ENCODE measurements at places on chromosomes 4 and X.

DNA sequence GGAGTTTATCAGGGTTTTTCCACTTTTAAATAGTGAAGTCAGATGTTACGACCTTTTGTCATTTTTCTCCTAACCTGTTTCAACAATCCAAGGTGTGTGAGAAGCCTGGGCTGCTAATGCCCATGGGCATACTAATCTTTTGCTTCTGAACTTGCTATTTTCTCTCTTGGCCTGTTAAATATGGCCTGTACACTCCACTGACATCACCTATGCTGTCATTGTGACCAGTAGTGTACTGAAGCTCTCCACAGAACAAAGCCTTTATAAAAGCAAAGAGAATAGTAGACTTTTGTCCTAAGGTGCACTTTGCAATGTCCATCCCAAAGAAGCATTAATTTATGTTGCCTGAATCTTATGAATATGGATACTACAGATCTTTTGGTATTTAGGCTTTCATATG is 1490.5 kb downstream of the STIM2 start:
- DNase-seq = no peak

DNA sequence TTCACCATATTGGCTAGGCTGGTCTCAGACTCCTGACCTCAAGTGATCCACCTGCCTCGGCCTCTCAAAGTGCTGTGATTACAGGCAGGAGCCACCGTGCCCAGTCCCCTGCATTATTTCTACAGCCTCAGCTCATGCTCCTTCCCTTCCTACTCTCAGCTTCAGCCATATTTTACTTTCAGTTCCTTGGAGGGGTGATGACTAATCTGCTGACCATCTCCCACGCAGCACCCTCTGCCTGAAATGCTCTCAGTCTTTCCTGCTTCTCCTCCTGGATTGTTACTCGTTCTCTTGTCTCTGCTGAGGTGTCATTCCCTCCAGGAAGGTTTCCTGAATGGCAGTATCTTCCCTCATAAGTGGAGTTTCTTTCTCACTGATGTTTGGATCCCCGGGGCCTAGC is 63.3 kb downstream of the MOSPD2 start:
- no peak for DNase-seq

- no peak for DNase-seq
Observed at GRCh38 chr4:122903766-122904288, 18.6 kb downstream of the NUDT6 start.

GRCh38 chrX:23851544-23851943 is 56.2 kb downstream of the APOO start:
- DNase-seq = no peak

- no peak for DNase-seq
Observed at GRCh38 chrX:132375941-132376340, 112.9 kb downstream of the MBNL3 start.

- DNase-seq = no peak
Observed at GRCh38 chr4:67087897-67088296, 457.4 kb downstream of the CENPC start.

DNA sequence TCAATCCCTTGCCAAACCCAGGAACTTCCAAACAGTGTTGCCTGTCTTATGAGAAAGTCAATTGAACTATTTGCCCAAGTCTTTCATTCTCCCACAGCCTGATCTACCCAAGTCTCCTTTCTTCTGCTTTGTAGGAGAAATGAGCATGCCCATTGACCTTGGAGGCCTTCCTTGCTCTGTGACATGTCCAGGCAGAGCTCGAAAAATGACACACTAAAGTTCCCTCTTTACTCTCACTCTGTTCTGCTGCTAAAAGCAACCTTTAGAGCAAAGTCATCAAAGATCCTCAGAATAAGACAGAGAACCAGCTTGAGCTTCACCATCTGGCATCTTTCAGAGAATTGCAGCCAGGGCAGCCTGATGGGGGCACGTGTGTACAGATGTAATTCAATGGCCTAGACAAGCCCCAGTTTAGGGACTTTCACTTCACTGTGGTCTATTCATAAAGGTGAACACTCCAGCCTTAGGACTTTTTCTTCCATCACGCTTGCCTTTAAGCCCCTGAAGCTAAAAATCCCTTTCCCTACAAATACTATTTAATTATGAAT is 136.4 kb downstream of the AMELX start:
- no peak for DNase-seq

DNA sequence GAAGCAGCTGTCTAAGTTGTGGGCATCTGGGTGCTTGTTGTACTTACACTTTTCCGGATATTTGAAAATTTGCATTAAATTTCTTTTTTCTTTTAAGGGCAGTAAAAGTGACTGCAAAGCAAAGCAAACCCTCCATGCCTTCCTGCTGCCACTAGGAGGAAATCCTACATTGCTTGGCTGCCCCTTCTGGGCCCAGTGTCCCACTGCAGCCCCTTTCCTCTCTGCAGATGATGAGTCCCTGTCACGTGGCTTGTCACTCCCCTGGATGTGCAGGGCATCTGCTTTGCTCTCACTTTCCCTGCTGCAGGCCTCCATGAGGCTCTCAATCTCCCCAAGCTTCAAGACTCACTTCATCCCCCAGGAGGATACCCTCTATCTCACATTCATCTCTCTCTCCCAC is 12.7 kb downstream of the TSR2 start:
- DNase-seq = no peak

- no peak for DNase-seq
Observed at GRCh38 chr4:94595880-94596483, 144.2 kb downstream of the PDLIM5 start.

GRCh38 chr4:139904406-139904805 is 238.8 kb downstream of the MGST2 start:
- DNase-seq = no peak

DNA sequence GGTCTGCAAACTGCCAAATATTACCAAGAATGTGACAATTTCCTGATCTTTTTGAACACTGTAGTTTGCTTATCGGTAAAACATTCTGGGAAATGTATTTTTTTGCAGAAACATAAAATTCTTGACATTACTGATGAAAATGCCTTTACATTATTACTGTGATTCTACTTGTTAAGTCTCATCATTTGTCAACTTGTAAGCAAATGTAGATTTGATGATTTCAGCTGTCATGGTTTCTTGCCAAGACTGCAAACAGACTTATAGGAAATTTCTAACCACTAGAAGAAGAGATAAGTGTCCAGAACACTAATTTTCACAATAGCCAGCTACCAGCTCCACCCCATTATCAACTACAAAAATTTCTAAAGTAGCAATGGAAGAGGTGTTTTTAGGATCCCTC is 560.4 kb downstream of the STPG2 start:
- no peak for DNase-seq

DNA sequence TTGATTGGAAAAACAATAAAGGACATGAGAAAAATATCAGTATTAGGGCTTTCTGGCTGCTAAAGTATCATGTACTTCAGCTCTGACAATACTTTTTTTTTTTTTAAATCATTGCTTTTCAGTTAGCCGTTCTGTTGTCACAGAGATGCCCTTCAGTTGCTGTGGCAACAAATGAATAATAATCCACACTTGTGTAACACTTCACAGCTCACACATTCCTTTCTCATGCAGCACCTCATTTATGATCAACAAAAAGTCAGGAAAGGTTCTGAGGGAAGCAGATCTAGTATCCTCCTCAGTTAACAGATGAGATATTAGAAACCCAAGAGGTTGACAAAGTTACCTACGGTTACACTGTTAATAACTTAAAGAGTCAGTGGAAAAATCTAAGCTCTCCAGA is 444.2 kb upstream of the SLIT2 start:
- no peak for DNase-seq

DNA sequence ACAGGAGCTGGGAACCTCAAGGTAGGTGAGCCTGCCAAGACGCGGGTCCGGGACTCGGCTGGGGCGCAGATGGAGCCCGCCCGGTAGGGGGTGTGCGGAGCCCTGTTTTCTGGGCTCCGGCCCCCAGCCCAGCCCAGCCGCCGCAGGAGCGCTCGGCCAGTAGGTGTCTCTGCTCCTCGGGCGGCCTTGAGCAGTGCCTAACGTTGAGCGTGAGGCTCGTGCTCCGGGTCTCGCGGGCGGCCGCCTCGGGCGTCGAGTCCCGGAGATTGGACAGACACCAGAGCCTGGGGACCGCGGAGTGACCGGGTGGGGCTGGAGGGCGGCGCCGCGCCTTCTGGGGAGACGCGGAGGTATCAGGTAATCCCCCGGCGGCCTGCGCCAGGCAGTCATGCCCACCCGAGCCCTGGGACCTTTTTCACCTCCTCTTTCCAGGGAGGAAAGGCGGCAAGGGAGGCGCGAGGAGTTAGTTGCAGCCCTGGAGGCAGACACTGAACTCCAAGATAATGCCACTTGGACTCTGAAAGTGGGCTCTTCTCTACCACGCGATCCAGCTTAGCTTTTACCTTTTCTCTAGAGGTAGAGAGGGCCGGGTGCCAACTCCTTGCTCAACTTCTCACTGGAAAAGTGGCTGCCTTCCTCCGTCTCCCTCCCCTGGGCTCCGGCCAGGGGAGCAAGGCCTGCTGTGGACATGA is 14.5 kb upstream of the FGG start:
- peak; percentile 73 for DNase-seq

GRCh38 chr4:25666031-25666630 is 10.5 kb downstream of the SLC34A2 start:
- no peak for DNase-seq

GRCh38 chr4:954211-955020 is 19.0 kb downstream of the DGKQ start:
- DNase-seq = peak; percentile 41

- no peak for DNase-seq
Observed at GRCh38 chr4:54513204-54513603, 144.6 kb upstream of the KIT start.

DNA sequence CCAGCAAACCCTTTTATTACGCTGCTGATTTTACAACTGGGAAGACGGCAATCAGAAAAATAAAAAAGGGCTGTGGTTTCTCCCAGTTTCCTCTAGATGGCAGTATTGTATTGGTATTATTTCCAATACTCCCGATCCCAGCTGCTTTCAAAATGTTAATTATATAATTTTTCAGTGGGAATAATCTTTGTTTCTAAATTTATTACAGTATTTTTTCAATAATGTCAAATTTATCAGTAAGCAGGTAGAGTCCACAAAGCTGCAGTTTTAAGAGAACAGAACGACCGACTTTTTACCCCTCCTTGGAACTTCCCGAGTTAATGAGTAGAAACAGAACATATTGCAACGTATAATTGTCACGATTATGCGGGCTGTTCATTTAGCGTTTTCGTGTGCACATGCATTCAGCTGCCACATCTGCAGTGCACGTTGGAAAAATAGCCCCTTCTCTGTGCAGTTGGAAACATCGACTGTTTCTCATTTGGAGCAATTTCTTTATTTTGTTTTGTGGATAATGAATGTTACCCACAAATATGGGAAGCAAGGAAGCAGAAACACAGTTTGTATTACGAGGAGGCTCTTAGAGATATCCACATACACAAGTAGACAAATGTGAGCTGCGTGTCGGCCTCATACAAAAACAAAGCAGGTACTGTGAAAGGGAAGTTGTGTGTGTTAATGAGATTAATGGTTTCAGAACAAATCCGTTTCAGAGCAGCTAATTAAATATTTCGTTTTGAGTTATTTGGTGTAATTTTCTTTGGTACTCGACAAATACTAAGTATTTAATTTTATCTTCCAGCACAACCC is 188.0 kb downstream of the STIM2 start:
- no peak for DNase-seq

DNA sequence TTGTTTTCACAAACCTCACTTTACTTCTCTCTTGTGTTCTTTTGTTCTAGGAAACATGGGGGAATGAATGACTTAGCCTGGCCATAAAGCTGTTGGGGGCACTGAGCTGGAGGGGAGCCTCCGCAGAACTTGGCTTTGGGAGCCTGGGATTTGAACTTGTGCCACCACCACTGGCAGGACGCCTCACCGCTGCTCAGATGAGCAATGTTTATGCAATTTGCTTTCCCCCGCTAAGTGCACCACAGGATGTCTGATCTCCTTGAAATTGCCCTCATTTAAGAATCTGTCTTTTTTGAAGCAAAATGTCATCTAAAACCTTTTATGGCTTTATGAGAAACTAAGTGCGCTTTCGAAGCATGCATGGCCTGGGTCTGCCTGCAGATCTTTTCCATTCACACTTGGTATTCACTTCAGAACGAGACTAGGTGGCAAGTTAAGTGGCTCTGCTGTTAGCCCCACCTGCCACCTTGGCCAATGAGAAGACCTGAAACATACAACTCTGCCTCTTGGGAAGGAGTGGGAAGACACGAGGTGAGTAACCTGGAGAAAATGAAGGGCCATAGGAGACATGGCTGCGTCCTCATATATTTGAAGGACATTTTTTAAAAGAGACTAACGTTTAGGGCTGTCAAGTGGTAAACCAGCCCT is 119.3 kb downstream of the LDB2 start:
- DNase-seq = no peak

DNA sequence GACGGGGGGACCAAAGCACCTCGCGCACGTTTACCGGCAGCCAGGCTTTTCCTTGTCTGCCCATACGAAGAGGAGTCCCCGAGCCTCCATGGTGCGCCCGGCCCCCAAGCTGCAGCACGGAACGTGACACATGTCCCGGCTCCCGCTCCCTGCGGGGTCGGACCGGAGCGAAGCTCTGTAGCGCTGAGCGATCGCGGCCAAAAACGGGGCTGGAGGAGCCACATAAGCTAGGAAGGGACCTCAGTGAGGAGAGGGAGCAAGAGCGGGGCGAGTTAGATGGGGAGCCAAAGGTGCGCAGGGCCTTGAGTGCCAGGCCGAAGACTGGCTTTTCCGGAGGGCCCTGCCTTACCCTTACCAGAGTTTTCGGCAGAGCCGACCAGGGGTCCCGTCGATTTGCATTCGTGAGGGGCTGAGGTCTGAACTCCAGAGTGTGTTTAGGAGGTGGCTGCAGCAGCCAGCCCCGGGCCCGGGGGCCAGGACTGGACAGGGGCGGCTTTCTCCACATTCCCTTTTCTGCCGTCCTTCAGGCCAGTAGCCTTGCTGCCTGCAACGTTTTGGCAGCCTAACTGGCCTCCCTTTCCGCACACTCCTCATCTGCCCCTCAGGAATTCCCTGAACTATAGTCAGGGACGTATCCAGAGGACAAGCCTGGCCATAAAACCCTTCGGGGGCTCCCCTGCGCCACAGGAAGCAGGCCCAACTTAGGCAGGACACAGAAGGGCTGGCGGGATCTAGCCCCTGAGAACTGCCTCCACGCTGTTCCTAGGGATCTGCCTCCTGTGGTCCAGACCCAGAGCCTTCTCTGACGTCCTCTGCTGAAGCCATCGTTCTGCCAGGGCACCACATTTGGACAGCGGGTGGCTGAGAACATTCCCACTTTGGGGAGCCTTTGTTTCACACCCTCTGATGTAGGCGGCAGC is 689 bp downstream of the SSR4 start:
- DNase-seq = no peak

DNA sequence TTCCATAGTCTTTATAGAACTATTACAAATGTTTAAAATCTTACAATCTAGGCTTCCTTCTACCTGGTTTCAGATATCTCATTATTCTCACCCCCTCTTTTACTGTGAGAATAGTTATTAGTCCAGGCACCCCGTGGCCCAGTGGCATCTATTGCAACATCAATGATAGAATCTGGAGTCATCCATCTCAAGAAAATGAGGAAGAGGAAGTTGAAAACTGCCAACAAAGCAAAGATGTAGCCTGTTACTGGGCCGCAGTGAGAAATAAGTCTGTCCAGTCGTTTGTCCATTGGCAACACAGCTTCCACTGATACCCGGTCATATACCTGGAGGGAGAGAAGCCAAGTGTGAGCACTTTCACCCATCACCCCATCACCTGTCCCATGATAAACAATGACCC is 6.0 kb upstream of the ASB11 start:
- DNase-seq = no peak
